ENCODE measurements at places on chromosomes 2 and 18.

GRCh38 chr18:25646971-25647370 is 295.0 kb upstream of the ZNF521 start:
- no peak for DNase-seq

GRCh38 chr18:23584019-23584983 is 2.0 kb downstream of the NPC1 start:
- no peak for DNase-seq

- DNase-seq, result no peak
Observed at GRCh38 chr2:176156301-176156806, 753 bp upstream of the HOXD3 start.

DNA sequence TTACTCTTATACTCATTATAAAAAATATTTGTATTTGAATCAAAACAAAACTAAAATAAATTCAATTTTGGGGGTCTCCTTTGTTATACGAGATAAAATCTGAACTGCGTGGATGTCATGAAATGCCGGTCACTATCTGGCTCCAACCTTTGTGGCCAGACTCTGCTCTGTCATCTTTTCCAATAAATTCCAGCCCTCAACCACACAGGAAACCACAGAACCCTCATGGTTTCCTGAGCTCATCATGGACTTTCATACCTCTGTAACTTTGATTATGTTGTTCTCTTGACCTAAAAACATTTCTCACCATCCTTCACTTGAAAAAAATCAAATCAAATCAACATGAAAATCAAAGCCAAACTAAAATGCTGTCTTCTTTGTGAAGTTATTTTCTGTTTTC is 724.7 kb downstream of the METTL4 start:
- DNase-seq, result no peak

DNA sequence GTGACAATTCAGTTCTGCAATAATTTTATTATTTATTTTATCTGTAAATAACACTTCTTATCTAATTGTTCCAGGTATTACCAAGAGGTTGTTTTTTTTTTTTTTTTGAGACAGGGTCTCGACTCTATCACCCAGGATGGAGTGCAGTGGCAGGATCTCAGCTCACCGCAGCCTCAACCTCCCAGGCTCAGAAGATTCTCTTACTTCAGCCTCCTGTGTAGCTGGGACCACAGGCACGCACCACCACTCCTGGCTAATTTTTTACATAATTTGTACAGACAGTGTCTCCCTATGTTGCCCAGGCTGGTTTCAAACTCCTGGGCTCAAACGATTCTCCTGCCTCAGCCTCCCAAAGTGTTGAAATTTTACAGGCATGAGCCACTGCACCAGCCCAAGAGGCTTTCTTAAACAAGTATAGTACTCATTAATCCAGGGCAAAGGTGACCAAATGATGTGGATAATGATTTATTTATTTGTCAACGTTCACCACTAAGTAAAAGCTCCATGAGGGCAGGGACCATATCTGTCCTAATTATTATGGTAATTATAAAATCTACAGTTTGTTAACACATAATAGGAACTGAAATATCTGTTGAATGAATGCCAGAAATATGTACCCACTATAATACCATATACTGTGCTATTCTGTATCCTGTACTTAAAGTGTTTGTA is 12.0 kb downstream of the STK17B start:
- DNase-seq, result no peak

DNA sequence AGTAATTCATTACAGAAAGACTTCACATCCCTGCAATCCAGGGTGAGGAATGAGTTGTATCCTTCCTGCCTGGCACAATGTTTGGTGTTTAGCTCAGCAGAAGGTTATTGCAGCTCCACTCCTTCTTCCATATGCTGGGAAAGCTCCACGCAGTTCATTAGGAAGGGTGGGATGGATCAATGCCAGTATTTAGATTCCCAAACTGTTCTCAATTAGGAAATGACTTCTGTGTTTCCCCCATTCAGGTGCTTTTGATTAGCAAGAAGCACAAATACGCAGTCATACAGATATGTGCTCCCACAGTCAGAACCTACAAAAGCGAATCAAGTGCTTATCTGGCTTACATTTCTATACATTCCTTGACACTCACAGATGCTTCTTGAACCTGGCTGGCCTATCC is 340.6 kb downstream of the NYAP2 start:
- DNase-seq, result no peak

- no peak for DNase-seq
Observed at GRCh38 chr2:12057436-12058166, 311.2 kb downstream of the LPIN1 start.

- no peak for DNase-seq
Observed at GRCh38 chr2:152396051-152396511, 61.1 kb downstream of the FMNL2 start.

- DNase-seq, result no peak
Observed at GRCh38 chr2:43333101-43333655, 106.8 kb upstream of the ZFP36L2 start.

- no peak for DNase-seq
Observed at GRCh38 chr2:118169359-118170005, 81.2 kb downstream of the INSIG2 start.

GRCh38 chr18:22378672-22379282 is 38.9 kb downstream of the CTAGE1 start:
- no peak for DNase-seq

- DNase-seq, result no peak
Observed at GRCh38 chr2:176251928-176252327, 17.3 kb upstream of the MTX2 start.

DNA sequence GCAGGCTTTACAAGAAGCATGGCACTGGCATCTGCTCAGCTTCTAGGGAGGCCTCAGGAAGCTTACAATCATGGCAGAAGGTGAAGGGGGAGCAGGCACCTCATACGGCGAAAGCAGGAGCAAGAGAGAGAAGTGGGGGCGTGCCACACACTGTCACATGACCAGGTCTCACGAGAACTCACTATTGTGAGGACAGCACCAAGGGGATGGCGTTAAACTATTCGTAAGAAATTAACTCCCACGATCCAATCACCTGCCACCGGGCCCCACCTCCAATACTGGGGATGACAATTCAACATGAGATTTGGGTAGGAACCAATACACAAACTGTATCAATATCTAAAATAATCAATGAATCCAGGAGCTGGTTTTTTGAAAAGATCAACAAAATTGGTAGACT is 156.0 kb upstream of the DPP10 start:
- no peak for DNase-seq

GRCh38 chr2:112887964-112888749 is 22.8 kb upstream of the IL37 start:
- DNase-seq, result no peak

- DNase-seq, result no peak
Observed at GRCh38 chr2:42084231-42084671, 36.4 kb downstream of the PKDCC start.

DNA sequence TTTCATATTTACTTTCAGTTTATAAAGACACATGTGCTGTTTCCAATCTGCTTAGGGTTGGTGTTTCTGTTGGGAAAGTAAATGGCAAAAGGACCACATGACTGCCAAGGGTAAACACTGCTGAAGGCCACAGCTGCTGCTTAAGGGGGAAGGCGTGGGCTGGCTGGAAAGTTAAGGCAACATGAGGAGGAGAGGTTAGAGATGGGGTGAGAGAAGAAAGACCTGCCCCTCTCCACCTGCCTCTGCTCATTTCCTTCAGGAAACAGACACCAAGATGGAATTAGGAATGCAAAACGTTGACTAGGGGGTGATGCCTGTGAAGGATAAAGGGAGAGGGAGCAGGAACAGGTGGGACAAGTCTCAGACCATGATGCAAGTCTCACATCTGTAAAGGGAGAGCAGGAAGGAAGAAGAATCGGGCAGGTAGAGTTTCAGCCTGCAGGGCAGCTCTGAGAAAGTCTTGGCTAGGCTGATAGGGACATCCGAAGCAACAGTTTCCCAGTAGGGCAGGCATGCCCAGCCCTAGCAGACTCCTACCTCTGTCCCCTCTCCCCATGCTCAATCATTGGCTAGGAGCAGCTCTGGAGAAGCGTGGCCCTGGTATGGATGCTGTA is 86.0 kb downstream of the CDC42EP3 start:
- no peak for DNase-seq

- DNase-seq, result no peak
Observed at GRCh38 chr2:189297446-189297845, 117.9 kb upstream of the COL5A2 start.

DNA sequence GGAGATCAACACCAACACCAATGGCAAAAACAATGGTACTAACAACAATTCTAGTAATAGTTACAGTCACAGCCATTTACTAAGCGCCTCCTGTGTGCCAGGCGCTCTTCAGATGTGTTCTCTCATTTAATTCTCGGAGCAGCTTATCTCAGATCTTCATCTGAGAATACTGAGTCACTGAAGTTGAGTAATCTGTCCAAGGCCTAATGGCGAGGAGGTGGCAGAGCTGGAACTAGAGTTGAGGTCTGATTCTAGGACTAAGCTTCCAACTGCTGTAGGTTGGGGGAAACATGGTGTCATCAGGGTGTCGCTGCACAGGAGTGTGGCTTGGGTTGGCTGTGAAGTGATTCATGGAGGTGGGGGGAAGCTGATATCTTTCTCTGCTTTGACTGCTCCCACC is 156.1 kb downstream of the DYSF start:
- DNase-seq, result no peak

GRCh38 chr2:225100856-225101294 is 58.6 kb upstream of the DOCK10 start:
- DNase-seq, result no peak

DNA sequence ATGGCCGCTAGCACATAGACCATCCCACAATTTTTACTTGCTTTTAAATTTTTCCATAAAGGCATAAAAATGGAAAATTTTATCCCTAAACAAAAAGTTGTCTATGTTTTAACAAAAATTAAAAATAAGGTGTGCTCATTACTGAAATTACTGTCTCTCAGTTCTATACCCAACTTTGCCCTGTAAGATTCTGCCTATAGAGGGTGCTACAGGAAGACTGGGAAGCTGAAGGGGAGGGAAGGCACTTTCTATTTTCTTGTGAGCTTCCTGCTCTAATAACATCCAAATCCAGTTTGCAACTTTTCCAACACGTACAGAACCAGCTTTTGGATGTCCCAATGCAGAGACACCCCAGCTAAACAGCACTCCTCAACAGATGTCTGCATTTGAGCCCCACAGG is 666.9 kb downstream of the PLCL1 start:
- no peak for DNase-seq
